ENCODE measurements at places on chromosomes 3 and 15. TPM values are rescaled to one million over a fixed set of nuclear protein-coding genes. Genes with fewer than 3 reads are reported as not detected.

SPATA12 gene
- total RNA-seq = 0.10 TPM

TGM4 gene
- total RNA-seq = not detected

GRCh38 chr3:133591271-133591742 is 17.8 kb downstream of the CDV3 start:
- no peak for DNase-seq

- DNase-seq = no peak
Measured at GRCh38 chr3:38348903-38349302, 2.3 kb downstream of the XYLB start.

DNA sequence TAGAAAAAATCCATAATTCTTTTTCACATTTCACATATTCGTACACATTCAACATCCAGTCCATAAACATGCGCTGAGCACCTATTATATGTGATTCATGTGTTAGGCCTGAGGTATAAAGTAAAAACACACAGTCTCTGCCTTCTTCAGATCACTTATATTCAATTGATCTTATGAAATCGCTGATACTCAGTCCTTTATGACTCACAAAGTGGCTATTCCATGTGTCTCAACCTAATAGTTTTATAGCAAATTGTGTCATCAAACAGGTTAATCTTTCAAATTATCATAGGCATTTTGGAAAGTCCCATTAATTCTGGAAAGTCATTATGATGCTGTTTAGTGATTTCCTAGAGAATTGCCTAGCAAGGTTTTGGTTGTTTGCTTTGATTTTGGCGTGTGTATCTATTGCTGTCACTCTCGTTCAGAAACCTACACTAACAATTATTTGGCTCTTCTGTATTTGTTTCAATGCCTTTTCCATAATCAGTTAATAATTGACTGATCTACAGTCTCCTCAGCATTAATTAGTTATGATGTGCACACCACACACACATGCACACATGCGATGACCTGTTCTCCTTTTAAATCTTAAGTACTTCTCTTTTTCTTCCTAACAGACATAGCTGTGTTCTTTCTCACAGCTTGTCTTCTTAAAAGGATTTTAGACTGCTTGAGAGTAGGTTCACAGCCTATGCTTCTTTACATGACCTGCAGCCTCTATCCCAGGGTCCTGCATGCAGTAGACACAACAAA is 353.1 kb downstream of the MECOM start:
- DNase-seq = no peak

GRCh38 chr15:27679203-27679602 is 419.9 kb downstream of the OCA2 start:
- DNase-seq = no peak

DNA sequence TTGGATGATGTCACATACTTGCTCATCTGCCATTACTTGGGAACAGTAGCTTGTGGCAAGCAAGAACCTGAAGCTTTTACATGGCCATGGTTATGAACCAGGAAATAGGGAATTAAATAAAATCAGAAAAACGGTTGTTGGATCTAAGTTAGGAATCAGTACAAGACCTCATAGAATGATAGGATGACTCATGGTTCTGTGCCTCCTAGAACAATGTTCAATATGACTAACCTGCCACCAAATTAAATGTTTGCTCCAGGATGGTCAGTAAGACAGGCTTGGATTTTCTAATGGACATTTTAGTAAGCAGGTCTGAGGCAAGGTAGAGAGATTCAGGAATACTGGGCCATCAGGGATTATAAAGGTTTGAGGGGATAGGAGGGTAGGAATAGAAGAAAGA is 218.9 kb downstream of the PLOD2 start:
- DNase-seq = no peak

DNA sequence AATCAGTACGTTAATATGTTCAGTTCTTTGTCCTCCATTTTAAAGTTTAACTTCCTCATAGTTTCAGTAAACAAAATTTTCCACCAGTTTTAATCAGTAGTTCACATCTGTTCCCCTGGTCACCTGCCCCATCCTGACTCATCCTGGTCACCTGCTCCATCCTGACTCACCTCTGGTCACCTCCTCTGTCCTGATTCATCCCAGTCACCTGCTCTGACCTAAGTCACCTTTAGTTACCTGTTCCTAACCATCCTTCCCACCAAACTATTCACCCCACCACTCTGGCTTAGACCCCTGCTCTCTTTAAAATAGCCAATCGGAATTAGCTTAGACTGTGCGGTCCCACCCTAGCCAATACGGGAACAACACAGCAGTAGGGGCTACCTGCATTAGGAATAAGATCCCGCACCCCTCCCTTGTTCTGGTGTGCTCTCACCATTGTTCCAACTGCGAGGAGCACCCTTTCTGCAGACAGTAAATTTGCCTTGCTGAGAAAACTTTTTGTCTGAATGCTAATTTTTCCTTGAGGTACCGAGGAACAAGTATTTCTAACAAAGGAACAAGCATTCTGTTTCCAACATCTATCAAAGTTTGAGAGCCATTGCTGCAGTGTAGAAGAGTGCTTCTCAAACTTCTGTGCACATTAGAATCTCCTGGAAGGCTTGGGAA is 169.3 kb downstream of the ADAMTS17 start:
- DNase-seq = no peak

- DNase-seq = no peak
Measured at GRCh38 chr3:30353711-30354467, 252.5 kb upstream of the TGFBR2 start.

DNA sequence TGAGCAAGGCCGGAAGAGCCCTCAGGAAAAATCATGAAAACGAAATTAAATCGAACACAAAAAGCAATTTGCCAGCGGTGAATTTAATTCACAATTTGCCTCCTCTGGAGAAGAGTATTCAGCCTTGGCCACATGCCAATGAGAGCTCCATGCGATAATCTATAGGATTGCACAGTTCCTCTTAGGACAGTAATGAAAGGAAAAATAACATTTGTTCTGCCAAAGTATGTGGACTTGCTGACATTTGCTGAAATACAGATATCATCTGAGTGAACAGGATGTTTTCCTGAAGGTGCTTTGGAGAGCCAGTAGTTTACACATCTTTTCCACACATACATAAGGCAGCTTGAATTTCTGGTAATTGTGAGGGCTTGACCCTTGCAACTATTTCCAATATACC is 188.6 kb upstream of the PDZRN3 start:
- no peak for DNase-seq

DNA sequence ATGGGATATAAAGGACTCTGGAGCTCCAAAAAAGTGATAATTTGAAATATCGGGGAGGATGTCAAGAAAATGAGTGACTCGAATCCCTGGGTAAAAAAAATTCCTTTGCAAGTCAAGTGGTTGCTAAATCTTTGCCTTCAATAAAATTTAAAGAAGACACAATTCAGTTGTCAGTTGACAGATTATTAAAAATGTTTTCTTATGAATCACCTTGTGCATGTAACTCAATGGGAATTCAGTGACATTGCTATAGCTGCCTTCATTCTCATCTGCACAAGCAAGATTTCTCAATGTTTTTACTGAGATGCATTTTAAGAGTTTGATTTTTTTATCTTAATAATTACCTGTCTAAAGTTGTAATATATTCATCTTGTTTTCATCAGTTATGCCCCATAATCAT is 264.0 kb upstream of the IL12A start:
- no peak for DNase-seq

GRCh38 chr15:70185251-70185711 is 87.6 kb upstream of the TLE3 start:
- no peak for DNase-seq

Measured in GM23338 (cell line).